ENCODE measurements at places on chromosomes 7 and 10.

DNA sequence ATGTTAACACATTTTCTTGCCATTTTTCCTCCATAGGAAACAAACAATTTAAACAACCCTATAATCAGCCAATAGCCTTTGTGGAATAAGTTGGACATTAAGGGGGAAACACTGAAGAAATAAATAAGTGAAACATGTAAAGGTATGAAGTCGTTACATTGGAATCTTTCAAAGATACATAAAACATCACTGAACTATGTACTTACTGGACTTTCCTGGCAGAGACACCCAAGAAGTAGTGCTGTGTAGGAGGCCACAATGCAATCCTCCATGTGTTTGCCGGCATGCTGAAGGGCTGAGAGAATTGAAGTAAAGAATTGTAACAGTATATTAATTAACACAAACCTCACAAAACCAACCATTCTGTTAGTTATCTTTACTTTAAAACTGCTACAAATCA, 76.5 kb upstream of the GRID1 start:
- DNase-seq: no peak

DNA sequence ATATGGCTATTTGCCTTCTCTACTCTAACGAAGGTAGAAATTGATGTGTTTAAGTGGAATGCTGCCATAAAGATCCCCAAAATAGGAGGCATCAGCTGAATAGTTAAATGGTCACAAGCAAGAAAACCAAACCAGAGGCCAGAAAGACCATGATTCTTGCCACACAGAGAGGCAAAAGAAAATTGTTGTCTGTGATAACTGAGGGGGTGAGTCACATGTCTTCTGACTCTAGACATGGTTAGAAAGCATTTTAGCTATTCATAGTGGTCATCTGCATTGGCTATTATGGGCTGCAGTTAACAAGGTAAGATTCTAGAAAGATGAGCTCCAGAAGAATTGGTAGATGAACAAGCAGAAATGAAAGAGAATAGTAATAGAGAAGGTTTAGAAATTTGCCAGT, 361.4 kb upstream of the NPSR1 start:
- no peak for DNase-seq

DNA sequence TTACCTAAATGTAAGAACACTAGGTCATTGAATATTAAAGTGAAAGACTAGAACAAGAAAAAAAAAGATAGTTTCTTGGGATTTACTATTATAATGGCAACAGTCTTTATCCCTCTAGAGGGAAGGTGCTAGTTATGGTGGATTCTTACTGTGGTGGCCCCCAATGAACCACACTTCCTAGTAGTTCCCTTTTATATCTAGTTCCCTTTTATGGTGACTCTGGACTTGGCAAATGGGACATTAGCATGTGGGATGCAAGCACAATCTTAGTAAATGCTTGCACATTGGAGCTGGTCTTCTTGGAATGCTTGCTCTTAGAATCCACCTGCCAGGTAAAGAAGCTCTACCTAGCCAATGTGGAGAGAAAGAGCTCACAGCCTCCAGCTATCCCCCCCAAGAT, 430.2 kb downstream of the LRMDA start:
- DNase-seq: no peak

DNA sequence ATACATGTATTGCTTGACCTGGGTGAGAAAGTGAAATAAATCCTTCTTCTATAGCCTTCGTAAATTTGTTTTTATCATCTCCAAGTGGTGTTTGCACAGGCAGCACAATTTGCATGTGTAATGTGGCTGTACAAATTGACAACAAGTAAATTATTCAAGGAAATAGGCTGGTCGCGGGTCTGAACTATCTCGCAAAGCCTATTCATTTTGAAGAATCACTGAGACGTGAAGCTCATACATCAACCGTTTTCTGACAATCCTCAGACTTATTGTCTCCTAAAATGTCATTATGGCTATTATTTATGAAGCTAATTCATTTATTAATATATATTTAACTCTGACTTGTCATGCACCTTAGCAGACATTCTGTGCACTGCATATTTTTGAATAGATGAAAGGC, 16.2 kb upstream of the FAM204A start:
- no peak for DNase-seq

- DNase-seq: no peak
These were observed 119.4 kb upstream of the PRR15 start for GRCh38 chr7:29444267-29444666.

DNA sequence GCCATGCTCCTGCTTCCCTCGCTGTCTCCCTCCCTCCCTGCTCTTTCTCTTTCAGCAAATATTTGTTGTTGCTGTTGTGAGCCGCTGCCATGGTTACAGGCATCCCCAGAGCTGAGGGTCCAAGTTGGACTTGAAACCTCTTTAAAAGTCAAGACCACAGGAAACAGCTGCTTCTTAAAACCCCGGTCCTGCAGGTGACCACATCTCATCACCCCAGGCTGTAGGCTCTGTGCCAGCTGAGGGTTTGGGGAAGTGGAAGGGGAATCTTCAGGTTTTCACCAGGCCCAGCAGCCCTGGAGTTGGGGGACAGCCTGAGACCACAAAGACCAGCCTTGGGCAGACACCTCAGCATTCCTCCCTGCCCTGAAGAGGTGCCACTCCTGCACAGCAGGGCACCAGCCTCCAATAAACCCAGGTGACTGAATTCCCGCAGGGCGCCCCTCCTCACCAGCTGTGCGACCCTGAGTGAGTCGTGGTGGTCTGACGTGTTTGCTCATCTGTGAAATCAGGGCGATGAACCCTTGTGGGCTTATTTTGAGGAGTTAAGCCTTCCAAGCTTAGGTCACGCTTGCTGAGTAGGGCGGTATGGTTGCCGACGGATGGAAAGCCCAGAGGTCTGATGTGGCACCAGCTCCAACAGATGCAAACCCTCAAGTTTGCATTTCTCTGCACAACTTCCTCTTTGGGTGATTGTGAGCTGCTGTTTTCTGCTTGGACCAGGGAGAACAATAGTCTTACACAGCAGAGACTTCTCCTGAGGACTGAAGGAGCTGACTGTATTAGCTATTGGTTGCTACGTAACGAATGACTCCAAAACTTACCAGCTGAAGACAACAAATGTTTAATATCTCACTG, 24.8 kb downstream of the NPTX2 start:
- no peak for DNase-seq

DNA sequence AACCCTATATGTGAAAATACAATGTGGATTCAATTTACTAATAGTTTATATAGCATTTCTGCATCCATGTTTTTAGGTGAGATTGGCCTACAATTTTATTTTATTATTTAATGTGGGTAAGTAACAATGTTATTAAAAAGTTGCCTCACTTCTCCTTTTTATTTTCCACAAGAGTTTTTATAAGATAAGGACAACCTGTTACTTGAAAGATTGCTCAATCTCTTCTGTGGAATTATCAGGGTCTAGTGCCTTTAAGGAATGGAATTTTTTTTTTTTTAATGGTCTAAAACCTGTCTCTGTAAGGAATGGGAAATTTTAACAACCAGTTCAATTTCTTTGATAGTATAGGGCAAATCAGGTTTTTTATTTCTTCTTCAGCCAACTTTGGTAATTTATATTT, 53.9 kb upstream of the RAB18 start:
- DNase-seq: no peak

DNA sequence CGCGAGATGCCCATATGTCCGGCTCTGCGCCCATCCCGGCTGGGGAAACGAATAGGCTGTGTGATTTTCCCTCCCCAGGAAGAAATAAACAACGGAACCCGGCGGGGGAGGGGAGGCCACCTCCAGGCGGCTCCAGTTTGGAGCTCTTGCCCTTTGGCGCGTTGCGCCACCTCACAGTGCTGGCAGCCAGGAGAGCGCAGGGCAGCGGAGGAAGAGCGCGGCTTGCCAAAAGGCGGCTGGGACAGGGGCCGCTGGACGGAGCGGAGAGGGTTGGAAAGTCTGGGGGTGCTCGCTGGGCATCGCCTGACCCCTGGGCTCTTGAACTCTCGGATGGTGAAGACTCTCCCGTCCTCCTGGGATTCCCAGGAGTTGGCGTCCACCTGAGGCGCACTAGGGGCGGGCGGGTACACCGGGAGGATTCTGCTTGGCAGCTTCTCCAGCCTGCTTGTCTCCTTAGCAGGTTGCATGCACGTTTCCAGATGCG, 5.3 kb upstream of the NEUROG3 start:
- DNase-seq: no peak

DNA sequence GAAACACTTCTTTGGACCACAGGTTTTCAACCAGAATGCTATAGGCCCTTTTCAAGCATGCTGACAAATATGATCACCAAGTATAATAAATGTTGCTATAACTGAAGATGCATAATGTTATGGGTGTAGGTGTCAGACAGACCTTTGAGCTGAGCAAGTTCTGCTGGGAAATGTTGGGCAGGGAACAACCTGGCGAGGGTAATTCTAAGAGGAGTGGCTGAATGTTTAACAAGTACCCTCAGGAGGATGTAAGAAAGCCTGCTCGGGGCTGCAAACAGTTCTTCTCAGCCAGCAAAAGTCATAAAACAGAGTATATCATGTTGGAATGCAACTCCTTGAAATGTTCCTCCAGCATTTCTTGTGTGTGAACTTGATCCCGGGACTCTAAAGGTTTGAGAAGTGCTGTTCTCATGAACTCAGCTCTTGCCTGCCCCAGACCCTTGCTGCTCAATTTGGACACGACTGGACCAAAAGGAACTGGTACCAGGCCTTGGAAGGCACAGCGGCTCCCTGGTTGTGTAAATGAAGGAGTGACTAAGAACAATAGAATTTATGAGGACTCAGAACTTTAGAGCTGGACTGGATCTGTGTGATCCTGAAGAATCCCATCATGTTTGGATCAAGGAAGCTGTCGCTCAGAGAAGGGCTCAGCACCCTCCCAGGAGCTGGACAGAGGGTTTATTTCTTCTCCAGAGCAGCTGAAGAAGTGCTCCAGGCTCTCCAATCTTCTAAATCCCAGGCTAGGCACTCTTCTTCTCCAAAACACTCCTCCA, 143.2 kb upstream of the ANK3 start:
- DNase-seq: no peak

DNA sequence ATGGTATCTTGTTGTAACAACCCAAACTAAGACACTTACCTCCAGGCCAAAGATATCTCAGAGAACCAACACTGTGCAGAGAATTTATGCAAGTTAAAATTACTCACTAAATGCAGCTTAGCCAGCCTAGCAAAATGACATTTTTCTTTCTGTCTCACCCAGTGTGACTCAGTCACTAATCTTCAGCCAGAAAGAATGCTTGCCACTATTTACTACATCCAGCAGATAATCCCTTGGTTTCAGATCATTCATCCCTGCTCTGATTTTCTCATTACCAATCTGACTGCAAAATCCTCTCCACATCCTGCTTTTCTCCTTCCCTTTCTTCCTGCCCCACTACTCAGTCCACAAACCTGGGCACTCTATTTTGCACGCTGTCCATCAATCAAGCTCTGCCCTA, 93.5 kb upstream of the NEBL start:
- DNase-seq: no peak

DNA sequence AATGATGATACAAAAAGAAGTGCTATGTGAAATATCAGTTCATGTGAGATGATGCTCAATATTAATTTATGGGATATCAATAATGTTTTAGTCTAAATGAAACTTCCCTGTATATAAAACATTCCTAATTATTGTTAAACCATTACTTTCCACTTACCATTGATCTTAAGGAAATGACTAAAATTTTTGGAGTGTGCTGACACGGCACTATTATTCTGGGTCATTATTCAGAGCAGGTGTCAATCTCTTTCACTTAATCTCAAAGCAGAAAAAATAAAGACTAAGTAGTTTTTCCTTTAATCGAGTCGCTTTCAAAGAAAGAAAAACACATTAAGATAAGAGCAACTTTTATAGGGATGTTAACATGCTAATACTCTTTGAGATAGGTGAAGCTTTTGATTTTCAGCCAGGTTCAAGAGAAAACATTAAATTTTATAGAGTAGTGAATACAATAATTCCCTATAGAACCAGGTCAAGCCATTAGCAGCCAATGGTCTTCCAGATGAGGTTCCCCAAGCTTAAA, 11.4 kb upstream of the CREB5 start:
- DNase-seq: no peak

DNA sequence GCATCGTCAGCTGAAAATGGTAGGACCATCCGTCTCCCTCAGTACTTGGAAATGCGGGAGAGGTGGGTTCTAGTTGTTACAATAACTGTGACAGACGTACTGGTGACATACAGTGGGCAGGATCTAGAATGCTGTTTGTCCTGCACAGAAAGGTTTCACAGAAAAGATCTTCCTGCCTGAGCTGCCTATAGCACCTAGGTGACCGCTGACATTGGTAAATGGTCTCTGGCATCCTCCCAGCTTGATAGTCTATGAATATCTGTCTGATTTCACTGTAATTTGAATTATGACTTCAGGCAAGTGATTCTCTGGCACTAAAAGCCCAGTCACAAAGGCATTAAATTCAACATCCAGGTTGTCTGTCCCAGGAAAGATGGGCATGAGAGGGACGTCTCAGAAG, 38.2 kb upstream of the CCDC3 start:
- no peak for DNase-seq
